ENCODE measurements at places on chromosomes 4 and X.

GRCh38 chrX:115259238-115259875 is 25.5 kb upstream of the LRCH2 start:
- peak; percentile 42 for DNase-seq

- no peak for DNase-seq
Observed at GRCh38 chrX:136574548-136574947, 42.5 kb downstream of the VGLL1 start.

- DNase-seq = no peak
Observed at GRCh38 chr4:37827030-37827685, 672 bp downstream of the PGM2 start.

DNA sequence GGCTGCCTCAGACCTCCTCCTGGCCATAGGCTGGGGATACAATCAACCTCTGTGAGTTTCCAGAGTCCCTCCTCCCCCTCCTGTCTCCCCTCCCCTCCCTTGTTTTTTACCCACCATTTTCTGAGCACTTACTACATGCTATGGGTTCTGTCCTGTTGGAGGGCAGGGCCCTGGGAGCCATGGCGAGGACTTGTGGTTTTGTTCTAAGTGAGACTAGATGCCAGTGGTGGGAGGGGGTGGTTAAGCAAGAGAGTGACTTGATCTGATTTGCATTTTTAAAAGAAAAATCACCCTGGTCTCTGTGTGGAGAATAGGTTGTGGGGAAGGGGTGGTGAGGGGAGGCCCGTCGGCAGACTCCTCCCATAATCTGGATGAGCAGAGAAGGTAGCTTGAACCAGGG is 39.5 kb downstream of the EFNB1 start:
- DNase-seq = no peak

- no peak for DNase-seq
Observed at GRCh38 chr4:89739311-89739988, 97.5 kb downstream of the SNCA start.

DNA sequence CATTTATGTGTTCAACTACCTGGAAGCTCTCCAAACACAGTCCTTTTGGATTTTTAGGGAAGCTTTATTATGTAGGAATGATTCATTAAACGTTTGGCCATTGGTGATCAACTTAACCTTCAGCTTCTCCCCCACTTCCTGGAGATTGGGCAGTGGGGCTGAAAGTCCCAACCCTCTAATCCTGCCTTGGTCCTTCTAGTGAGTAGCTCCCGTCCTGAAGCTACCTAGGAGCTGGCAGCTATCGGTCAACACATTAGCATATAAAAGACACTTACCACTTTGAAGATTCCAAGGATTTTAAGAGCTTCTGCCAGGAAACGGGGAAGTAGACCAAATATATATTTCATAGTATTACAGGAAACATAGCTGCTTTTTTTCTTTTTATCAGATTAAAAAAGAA is 69.7 kb downstream of the MCUB start:
- DNase-seq = no peak
